ENCODE measurements at places on chromosomes 6 and 20.

GRCh38 chr6:79440598-79440997, 96.6 kb downstream of the LCA5 start:
- DNase-seq, result no peak

GRCh38 chr20:32945710-32946221, 58.5 kb downstream of the SUN5 start:
- no peak for DNase-seq

DNA sequence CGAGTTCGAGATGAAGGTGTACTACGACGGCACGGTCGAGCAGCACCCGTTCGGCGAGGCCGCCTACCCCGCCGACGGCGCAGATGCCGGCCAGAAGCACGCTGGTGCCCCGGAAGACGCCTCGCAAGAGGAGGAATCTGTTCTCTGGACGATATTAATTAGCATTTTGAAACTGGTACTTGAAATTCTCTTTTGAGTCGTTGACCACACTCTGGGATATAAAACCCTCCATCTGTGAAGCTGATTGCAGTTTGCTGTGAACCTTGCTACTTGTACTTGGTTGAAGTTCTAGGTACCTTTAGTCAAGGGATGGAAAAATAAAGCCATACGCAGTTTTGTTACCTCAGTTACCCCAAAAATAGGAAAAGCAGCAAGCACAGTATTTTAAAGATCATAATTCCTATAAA, 917 bp downstream of the C6orf120 start:
- DNase-seq, result no peak

DNA sequence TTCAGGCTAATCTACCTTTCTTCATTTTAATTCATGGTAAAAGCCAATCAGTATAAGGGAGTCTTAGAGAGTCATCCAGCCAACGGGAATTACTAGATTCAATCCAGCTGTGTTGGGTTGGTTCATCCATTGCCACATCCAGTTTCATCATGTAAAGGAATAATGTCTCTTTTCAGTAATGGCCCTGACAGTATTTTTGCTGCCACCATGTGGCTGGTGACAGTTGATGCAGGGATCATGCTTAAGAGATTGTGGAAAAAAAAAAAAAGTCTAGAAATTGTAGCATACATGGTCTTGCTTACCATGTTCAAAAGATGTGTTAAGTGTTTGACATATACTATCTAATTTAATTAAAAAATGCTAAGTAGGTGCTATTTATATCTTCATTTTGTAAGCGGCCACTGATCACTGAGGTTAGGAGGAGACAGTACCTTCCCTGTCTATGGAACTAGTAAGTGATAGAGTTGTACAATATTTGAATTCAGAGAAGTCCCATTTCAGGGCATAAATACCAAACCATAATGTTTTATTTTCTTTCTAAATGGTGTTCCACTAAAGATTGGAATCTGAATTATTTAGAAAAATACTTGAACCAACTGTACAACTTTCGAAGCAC, 135.9 kb downstream of the KHDRBS2 start:
- DNase-seq, result no peak

- DNase-seq, result no peak
These were observed 4.4 kb upstream of the HMGN3 start for GRCh38 chr6:79238919-79239318.

GRCh38 chr6:166076625-166077024, 91.0 kb downstream of the TBXT start:
- DNase-seq, result no peak

GRCh38 chr6:10048370-10049297, 366.2 kb downstream of the TFAP2A start:
- no peak for DNase-seq

GRCh38 chr6:73696966-73697655, 1.1 kb downstream of the CD109 start:
- no peak for DNase-seq

DNA sequence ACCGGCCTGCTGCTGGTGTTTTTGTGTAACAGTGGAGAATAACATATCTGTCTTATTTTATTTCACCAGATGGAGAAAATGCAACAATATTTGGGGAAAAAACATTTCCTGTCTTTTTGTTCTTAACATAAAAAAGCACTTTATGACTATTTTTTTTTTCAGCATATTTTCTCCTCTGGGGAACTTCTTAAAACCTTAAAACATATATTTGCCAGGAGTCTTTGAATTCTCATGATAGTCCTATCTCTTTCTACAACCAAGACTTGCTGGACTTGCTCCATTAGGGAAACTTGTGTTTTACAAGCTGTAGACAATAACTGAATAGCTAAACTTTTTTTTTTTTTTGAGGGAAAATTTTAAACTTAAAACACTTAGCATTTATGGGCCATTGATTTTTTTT, 98.6 kb upstream of the PRDM1 start:
- no peak for DNase-seq

DNA sequence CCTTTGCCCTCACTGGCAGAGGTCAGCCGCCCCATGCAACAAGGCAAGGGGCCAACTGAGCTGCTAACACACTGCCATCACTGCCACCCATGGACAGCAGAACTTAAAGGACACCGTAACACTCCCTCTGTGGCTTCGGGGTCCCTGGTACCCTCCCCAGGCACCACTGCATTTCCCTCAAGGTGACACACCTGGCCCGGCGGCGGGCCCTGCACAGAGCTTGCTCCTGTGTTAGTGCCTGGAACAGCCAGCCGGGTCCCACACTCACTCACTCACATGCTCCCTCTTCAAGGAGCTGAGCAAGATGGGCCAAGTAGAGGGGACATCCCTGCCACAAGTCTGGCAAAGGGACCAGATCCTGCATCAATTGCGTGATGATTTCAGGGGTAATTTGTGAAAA, 126.5 kb upstream of the SOX4 start:
- DNase-seq, result no peak

DNA sequence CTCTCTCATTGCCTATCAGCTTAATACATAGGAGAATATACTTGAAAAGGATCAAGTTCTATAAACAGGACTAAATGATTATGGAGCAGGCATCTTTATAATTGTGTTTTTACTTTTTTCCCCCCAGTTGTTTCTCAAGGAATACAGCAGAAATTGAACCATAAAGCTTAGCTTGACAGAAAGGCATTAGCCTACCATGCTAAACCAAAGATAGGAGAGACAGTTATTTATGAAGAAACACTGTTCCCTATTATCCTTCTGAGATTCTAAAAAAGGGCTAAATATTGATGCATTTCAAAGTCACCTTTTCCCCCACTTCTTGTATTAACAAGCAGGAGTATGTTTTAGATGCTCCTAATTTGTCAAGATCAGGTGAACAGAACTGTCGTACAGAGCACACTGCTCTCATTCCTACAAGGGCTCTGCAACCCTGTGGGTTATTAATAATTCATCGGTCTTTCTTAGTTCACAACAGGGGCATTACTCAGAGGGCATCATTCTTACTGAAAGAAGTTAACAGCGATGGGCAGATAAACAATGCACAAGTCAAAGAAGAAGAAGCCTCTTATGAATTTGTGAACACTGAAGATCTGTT, 38.7 kb downstream of the PRKN start:
- DNase-seq, result no peak

DNA sequence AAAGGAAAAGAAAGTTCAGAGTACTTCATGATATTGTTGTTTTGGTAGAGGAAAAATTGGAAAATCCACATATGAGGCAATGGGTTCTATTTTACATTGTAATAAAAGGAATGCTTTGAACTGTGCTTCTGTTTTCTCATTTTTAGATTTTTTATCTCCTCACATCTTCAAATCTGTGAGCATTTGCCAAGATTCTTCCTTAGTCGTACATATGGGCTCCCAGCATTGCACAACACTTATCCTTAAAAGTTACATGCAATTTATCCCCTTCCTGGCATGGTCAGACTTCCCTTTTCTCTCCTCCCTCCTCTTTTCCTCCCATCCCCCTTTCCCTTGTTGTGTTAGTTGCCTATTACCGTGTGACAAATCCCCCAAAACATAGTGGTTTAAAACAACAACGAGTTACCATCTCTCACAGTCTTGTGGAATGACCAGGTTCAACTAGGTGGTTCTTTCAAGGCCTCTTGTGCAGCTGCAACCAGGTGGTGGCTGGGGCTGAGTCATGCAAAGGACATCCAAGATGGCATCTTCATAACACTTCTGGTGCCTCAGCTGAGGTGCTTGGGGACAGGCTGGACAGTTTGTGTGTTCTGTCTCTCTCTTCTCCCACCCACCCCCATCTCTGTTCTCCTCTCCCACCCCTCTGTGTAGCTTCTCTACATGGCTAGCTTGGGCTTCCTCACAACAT, 68.7 kb downstream of the TXNDC5 start:
- no peak for DNase-seq

DNA sequence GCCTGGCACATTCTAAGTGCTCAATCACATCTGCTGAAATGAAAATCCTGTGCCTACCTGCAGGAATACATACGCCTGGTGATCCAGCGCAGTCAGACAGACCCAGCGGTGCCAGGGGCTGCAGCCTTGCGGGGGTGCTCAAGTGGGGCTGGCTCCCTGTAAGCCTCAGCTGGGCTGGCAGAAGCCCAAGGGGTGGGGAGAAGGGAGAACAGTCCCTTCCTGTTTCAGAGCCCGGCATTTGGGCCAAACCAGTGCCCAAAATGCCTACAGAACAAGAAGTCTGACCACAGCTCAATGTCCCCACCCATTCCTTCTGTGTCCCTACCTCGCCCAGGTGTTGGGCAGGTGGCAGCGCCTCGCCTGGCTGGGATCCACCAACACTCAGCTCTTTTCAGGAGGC, 22.6 kb downstream of the KCNK15 start:
- DNase-seq, result no peak

DNA sequence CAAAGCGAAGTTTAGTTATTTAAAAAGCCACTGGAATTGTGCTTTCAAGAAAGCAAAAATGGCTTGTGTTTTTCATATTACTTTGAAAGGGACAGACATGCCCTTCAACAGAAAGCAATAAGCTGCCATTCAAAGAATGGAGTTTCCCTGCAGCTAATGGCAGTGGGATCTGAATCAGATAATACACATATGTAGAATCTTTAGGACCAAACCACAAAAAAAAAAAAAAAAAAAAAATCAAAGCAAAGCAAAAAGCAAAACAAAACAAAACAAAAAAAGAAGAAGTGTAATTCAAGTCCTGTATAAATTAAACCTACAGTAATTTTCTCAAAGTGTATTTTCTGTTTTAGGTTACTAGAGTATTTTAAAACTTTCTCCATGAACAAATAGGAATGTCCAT, 63.6 kb upstream of the ZNF217 start:
- DNase-seq, result no peak

DNA sequence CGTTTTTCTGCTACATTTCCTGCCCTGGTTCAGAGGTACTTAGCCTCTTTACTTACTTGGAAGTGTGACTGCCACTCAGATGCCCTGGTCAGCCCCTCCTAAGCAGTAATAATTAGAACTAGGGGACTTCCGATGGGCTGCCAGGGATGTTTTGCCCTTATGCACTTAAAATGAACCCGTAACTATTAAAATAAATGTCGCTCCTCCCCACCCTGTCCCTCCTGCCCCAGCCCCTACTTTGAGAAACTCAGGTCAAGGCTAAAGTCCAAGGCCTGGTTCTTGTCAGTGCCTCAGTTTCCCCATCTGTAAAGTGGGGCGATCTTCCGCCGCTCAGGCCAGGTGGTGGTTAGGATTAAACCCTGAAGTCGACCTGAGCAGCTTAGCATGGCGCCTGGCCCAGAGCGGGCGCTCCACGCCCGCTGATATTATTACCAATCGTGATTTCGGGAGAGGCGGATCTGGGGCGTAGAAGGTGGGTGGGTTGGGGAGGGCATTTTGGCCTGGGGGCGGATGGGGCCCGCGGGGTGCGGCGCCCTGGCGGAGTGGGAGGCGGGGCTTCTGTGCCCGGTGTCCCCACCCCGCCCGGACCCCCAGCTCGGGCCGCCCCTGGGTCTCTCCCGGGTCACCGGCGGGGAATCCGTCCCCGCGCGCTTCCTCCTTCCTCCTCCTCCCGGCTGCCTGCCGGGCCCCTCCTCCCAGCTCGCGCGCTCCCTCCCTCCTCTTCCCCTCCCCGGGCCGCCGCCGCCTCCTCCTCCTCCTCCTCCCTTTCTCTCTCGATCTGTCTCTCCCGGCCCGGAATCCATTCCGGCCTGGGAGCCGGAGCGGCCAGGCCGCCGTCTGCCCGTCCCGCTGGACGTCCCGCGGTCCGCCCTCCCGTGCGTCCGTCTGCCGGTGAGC, at the start of gene SRC:
SRC (plus strand) TSS at position 802 of the 897 bp plus-strand sequence. CDS start 38,014 bp downstream, outside the sequence.
- no peak for DNase-seq

DNA sequence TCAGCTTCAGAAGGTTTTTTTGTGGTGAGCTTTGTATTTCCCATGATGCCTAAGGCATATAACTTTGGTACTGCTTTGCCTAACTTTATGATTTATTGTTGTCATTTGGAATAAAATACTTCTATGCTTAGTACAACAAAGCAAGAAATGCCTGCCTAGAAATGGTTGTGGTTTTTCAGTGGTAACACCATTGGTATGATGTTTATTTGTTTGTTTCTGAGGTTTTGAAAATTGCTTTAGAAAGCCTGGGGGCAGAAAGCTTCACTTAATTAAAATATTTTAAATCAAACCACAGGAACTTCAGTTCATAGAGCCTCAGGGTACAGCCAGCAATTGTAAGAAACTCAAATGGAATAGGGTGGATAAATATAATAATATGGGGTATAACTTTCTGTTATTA, 351.2 kb upstream of the MAP3K7 start:
- DNase-seq, result no peak

DNA sequence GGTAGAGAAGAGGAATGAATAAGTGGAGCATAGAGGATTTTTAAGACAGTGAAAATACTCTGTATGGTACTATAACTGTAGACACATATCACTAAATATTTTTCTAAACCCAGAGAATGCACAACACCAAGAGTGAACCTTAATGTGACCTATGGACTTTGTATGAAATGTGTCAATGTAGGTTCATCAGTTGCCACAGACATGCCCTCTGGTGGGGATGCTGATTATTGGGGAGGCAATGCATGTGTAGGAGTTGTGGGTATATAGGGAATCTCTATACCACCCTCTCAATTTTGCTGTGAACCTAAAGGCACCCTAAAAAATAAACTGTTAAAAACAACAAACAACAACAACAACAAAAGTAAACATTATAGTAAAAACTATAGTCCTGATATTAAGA, 293.7 kb downstream of the RNF144B start:
- no peak for DNase-seq

GRCh38 chr6:37990762-37991525, 171.4 kb downstream of the ZFAND3 start:
- DNase-seq, result no peak

DNA sequence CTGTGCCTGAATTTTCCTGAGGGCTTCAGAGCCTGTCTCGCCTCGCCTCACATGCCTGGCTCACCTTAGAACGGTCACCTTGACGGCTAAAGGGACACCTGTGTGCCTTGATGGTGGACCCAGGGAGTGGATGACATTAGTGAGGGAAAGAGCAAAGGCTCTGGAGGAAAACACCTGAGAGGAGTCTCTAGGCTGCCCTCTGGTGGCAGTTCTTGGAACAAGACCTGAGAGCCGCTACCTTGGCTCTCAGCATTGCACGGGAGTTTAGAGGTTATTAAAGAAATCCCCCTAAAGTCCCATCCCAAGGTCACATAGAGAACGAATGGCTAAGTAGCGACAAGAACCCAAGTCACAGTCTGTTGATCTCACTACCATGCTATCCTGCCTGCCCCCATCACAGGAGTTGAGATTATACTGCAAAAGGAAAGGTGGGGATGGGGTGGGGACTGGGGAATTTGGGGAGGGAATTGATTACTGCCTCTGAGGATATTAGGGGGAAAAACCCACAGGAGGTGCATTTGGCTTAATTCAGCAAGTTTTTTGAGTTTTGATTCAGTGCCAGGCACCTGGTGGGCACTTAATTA, 7.9 kb upstream of the CDSN start:
- DNase-seq, result peak; percentile 43

GRCh38 chr20:7883309-7883708, 56.9 kb downstream of the HAO1 start:
- DNase-seq, result no peak

GRCh38 chr6:163813979-163814493, 399.5 kb downstream of the QKI start:
- DNase-seq, result no peak
